Activated CD8-positive, alpha-beta memory T cell treated with anti-CD3 and anti-CD28 coated beads for 1 hour (primary cell): ENCODE measurements at places on chromosomes 3 and 15.
A peak's percentile ranks its signal among the peaks of the same experiment; 100 is the strongest.

- DNase-seq = no peak
Measured at GRCh38 chr3:178078953-178079352, 457.3 kb upstream of the KCNMB2 start.

DNA sequence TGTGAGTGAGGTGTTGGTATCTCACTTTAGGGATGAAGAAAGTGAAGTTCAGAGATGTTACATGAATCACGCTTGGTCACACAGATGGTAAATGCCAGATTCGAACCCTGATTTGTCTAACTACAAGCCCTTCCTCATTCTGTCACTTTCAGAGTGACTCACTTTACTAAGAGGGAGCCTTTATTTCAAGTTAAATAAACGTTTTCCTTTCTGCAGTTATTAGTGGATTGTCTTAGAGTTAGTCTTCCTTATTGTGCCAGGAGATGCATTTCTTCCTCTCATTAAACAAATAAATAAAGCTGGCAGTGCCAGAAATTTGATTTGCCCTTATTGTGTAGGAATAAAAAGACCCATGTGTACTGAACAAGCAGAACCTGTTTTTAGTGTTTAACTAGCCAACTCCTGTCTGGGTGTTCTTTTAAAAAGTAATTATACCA is 162.5 kb downstream of the AKAP13 start:
- no peak for DNase-seq

DNA sequence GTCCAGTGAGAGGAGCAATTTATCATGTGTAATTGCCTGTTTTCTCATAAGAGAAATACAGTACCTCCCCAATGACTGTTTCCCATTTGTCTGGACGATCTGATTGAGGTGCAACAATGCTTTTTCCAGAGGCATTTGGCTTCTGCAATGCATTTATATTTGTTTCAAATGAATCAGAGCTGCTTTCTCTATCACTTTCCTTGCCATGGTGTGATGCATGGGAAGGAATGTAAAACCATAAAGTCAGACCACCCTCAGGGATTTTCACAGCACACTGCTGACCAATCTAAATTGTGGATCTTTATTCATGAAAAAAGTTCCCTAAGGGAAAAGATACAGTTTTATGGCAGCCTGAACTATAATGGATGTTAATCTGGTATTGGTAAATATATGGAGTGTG is 333.0 kb downstream of the ZNF385D start:
- no peak for DNase-seq

GRCh38 chr15:72979791-72980190 is 72.5 kb upstream of the NEO1 start:
- DNase-seq = no peak

DNA sequence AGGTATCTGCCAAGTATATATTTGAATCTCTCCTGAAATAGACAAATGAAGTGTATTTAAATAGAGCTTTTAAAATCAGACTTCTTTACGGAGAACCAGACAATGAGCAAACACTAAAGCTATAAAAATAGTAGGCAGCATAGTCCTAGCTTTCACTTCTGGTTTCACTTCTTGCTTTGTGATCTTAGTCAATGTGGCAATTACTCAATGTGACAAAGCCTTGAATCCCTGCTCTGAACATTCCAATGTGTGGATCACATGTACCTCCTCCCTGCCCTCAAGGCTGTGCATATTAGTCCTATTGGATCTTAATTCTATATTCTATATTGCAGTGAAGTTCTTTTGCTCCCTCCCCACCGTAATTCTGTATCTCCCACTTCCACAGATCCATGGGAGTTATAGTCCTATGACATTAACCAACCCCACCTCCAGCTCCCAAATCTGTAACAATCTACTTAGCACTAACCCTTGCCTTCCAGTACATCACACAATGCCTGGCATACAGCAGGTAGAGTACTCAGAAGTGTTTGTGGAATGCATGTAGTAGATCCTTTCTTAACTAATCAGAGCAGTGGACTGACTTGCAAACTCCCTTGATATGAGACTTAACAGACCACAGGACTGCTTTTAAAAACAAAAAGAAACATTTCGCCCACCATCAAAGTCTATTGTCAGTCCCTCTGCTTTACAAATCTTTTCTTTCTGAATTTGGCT is 24.3 kb upstream of the CP start:
- DNase-seq = no peak

GRCh38 chr3:139916271-139916670 is 18.7 kb upstream of the CLSTN2 start:
- no peak for DNase-seq

DNA sequence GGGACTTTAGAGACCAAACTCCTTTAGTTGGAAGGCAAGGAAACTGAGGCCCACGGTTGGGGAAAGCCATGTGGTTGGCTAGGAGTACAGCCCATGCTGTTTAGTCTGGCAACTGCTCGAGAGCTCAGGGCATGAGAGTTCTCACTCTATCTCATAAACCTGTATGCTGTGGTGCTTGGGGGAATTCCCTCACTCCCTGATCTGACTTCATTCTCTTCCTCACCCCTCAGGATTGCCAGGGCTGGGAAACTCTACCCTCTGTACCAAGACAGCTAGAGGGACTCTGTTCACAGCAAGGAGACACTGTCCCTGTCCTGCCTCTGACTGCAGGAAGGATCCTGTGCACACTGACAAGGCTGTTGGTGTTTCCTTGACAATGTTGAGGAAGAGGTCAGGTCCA is 230.2 kb downstream of the ZNF621 start:
- no peak for DNase-seq

DNA sequence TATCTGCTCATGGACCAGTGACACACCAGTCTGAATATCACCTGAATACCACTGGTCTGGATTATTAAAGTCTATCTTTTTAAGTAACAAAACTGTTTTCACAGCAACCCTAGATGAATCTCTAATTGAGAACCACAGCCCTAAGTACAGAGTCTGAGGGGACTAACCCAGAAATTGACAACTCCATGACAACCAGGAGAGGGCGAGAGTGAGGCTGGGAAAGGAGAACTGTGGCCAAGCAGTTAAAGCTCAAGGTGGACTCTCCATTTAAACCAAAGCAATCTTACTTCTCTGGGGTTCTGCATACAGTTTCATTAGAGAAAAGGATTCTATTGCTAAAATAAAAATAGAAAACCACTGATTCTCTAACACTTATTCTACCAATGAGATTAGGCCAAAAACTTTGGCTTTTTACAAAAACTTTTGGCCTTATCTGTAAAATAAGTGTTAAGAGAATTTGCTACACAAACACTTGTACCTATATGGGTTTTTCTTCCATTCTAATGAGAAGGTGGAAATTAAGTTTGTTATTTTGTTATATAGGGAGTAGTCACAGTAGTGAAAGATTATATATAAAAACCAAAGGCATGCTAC is 11.4 kb downstream of the NEK10 start:
- DNase-seq = peak; percentile 23

GRCh38 chr3:61580982-61581643 is 19.7 kb downstream of the PTPRG start:
- no peak for DNase-seq

GRCh38 chr15:98177966-98178592 is 217.6 kb downstream of the ARRDC4 start:
- no peak for DNase-seq

GRCh38 chr3:59809710-59810444 is 760.1 kb upstream of the CFAP20DC start:
- DNase-seq = no peak

DNA sequence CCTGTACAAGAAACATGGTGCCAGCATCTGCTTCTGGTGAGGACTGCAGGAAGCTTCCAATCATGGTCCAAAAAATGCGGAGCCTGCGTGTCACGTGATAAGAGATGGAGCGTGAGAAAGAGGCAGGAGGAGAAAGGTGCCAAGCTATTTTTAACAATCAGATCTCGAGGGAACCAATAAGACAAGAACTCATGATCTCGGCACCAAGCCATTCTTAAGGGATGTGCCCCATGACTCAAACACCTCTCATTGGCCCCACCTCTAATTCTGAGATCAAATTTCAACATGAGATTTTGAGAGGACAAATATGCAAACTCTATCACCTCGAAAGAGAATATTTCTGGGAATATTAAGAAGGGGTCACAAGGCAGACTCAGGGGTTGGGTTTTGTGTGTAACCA is 107.2 kb downstream of the PYDC2 start:
- no peak for DNase-seq

- DNase-seq = no peak
Measured at GRCh38 chr3:126732281-126733060, 28.4 kb downstream of the CHCHD6 start.

DNA sequence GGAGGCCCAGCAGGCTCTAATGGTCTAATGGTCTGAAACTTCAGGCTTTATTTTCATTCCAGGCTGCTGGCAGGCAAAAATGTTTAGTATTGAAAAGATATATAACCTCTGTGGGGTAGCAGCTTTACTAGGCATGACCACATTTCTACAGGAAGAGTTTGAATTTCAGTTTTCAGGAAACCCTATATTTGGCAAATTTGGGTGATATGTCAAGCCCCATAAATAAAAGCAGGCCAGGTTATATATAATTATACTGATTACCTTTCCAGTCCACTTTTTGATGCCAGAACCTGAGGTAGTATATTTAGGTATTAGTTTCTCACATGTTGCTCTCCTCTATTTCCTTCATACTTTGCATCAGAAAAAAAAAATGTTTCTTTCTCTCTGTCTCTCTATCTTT is 37.2 kb upstream of the PHLDB2 start:
- DNase-seq = no peak

GRCh38 chr3:40623567-40623966 is 98.8 kb downstream of the ZNF621 start:
- no peak for DNase-seq

GRCh38 chr15:64642875-64643274 is 132.5 kb downstream of the RBPMS2 start:
- DNase-seq = no peak

DNA sequence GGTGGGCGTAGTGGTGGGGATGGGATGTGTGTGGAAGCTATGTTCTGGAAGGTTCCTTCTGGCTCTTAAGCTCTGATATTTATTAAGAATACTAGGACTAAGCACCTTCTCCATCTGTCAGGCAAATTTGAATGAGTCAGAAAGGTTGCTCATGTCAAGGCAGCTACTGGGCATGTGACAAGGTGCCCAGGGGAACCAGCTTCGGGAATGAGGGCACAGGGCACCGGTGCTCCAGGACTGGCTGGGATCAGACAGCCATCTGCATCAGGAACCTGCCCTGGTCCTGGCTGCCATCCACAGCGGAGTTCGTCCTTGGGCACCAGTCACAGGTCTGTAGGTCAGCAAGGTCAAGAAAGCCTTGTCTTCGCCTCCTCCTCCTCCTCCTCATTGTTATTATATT is 32.5 kb downstream of the CA12 start:
- no peak for DNase-seq

DNA sequence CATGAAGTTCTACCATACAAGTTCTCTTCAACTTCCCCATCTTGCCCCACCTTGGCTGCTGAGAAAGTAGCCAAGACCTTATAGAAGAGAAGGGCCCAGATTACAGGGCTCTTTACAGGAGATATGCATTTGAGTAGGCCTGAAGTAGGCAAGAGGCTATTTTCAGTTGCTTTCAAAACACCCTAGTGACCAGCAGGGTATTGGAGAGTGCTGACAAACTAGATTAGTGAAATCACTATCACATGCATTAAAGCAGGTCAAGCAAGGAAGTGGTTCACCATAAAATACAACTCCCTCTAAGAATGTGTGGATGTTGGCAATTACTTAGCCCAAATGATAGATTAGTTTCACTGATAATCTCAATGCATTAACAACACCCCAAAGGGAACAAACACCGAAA is 2.7 kb upstream of the LZTFL1 start:
- no peak for DNase-seq

DNA sequence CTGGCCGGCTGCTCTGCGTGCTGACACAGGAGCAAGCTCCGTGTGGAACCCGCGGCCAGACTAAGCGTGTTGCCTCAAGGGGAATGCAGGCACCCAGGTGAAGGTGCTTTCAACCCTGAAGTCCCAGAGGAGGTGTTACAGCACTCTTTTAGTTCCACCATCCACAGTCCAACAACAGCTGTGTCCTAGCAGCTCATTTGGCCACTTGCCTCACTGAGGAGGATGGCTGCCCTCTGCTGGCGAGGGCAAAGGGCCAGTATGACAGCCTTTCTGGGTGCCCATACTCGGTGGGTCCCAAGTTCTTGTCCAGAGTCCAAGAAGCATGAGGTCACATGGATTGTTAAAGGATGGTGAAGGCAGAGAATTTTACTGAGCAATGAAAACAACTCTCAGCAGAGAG is 87.8 kb downstream of the C3orf85 start:
- no peak for DNase-seq

DNA sequence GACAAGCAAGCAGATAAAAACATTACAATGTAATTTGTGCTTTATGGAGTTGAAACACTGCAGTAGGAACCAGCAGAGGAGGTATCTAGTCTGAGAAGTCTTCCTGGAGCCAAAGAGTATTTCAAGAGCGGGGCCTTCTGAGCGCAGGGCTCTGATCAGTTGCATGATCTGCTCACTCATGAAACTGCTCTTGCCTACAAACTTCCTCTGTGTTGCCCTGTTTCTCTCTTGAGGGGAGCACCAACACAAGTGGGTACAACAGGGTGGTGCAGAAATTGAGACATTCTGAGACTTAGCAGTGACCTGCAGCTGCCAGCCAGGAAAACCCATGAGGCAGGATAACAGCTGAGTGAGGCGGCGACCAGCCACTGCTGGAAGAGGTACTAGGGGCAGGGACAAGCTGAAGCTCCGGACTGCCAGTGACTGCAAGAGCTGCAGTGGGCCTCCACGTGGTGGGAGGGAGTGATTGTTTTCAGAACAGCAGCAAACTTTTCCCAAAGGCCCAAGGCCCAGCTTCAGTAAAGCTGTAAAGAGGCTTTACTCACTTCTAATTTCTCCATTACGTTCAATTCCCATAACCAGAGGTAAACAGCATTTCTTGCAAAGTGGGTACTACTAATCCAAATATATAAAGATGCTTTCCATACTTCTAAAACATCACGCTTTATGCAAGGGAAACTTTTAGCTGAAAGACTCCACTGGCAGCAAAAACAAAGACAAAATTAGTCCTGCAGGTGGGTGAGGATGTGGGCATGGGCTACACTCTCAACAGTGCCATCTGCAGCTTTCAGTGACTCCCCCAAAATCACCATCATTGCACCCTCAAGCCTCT is 69.0 kb upstream of the LPP start:
- no peak for DNase-seq

- DNase-seq = no peak
Measured at GRCh38 chr15:82918162-82918561, 34.4 kb downstream of the HOMER2 start.

GRCh38 chr3:121545049-121545573 is 677 bp downstream of the POLQ start:
- DNase-seq = no peak

DNA sequence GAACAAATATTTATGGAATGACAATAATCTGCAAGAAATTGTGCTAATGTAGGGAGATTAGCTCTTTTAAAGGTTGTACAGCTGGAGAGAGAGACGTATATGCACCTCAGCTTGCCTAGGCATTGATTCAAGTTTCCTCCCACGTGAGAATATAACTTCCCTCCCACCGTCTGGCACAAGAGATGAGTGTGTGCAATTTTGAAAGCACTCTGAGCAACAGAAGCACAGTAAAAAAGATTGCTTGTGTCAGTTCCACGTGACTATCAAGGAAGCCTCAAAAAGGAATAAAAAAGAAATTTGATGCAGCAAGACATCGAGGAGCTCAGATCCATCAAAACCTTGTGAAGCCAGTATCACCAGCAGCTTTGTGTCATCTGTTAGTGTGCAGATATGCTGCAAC is 435.3 kb downstream of the TUSC7 start:
- no peak for DNase-seq

GRCh38 chr15:41633609-41634008 is 26.6 kb upstream of the MGA start:
- DNase-seq = no peak
